ENCODE measurements at places on chromosomes 2 and 18. TPM values are rescaled to one million over a fixed set of nuclear protein-coding genes. Genes with fewer than 3 reads are reported as not detected.

GRHL1 gene
- 1.2 TPM for total RNA-seq

ASXL3 gene
- not detected for total RNA-seq

DNA sequence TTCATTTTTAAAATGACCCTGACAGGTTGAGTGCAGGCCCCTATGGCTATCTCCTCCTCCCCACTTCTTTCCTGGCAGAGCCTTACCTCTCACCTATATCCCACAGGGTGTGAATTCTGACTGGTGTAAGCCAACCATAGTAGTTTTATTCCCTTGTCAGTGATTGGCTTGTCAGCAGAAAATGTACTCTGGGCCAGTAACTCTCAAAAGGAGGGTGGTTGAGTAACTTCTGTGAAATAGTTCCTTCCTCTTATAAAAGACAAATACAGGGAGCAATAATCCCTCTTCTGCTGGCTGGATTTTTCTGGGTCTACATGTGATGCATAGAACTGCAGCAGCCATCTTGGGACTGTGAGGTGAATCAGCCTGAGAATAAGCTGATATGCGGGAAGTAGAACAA lies 83.4 kb downstream of the RAPH1 start:
- DNase-seq, result no peak

DNA sequence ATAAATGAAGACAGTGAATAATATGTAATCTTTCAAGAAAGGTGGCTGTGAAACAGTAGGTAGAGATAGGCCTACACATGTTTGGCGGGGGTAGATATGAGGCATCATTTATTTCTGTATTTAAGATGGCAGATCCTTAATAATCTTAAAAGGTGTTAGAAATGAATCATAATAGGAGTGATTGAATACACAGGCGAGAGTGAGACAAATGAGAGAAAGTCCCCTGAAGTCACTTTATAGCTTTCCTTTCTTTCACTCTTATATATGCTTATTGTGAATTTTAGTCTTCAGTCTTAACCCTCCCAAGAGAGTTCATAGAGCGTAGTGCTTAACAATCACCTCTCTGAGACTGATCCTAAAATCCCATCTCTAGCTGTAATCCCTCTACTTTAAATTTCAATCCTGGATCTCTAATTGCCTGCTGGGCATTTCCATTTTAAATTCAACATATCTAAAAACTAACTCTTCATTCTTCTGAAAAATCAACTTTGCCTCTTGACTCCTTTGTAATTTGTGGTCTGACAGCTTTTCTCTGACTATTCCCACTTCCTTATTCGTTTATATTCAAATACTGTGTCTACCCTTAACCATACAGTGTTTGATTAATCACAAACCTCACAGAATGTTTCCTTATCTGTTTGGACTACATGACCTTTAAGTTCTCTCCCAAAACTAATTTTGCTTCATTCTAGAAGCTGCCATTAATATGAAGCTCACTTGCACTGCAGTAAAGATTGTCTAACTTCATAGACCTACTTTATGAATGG lies 463.7 kb upstream of the FSIP2 start:
- no peak for DNase-seq

- no peak for DNase-seq
Measured at GRCh38 chr18:65409261-65409660, 341.6 kb upstream of the CDH7 start.

DNA sequence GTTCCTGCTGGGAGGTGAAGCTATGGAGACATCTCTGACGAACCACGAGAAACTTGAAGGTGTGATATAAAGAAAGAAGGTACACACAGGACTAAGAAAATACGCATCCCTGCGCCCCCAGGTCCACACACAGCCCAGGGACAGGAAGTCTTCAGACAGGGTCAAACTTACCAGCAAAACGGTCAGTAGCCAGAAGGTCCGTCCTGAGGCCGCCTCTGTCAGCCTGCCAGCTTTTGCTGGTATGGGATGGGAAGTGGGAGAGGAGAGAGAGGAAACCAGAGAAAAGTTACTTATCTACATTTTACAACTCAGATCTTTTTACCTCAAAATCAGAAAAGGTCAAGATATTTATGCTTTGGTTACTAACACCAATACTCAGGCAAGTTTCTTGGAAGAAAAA lies 47.2 kb downstream of the HDLBP start:
- DNase-seq, result no peak

DNA sequence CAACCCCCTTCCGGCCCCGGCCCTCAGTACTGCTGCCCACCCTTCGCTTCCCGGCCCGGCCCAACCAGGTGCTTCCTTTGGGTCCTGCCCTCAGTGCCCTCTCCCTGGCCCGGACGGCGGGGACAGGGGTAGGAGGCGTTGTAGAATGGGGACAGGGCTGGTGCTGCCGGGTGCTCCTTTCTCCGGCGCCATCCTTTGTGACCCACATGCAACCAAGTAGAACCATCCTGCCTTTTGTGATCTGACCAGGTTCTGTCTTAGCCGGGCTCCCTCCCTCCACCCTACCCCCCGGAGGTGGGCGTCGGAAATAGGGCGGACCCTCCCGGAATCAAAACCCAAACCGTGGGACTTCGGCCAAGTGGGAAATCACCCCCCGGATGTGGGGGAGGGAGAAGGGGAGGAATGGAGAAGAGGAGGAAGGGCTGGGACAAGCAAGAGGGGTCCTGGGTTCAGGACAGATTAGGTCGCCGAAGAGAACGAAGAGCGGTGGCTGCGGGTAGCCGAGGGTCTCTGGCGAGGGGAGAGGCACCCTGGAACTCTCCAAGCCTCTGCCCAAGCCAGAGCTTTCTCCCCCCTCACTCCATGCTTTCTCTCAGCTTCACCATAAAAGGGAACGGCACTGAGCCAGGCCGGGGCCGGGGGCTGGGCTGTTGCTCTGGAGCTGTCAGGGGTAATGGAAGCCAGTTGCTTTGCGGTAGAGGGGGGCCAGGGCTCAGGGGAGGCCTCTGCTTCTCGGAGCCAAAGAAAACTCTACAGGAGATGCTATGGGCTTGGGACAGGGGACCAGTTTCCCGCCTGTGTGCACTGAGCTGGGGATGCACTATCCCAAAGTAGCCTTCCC lies 756 bp upstream of the OST4 start:
- peak; percentile 80 for DNase-seq

DNA sequence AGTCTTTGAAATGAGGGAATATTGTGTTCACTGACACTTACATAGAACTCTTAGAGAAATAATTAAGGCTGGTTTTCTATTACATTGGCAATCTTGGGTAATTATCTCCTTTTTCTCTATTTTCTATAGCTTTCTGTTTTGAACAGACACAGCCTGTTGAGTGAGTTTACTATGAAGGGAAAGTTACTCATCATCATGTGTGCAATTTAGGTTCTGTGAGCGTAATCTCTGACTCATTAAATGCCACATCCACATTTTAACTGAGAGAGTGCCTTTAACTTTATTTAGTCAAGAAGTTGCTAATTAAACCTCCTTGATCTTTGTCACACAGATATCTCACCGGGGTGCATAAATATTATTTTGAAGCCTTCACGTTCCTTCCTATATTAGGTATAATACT lies 174.0 kb upstream of the SLC8A1 start:
- no peak for DNase-seq

DNA sequence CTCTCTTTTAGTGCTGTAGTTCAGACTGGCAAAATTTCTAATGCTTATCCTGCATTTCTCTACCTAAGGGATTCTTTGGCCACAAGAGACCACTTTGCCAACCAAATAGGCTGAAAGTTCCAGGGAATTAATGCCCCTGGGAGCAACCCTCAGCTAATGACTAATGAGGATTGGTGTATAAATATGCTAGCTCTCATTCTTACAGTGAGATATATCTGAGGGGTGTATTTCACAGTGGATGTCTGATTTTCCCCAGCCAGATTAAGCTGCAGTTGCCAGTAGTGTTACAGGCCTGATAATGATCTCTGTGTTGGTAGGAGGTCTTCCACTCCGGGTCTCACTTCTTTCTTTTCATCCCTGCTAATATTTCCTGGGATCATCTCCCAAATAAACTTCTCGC lies 90.4 kb downstream of the GULP1 start:
- DNase-seq, result no peak

GRCh38 chr2:223000872-223001796 lies 50.9 kb upstream of the KCNE4 start:
- DNase-seq, result no peak

DNA sequence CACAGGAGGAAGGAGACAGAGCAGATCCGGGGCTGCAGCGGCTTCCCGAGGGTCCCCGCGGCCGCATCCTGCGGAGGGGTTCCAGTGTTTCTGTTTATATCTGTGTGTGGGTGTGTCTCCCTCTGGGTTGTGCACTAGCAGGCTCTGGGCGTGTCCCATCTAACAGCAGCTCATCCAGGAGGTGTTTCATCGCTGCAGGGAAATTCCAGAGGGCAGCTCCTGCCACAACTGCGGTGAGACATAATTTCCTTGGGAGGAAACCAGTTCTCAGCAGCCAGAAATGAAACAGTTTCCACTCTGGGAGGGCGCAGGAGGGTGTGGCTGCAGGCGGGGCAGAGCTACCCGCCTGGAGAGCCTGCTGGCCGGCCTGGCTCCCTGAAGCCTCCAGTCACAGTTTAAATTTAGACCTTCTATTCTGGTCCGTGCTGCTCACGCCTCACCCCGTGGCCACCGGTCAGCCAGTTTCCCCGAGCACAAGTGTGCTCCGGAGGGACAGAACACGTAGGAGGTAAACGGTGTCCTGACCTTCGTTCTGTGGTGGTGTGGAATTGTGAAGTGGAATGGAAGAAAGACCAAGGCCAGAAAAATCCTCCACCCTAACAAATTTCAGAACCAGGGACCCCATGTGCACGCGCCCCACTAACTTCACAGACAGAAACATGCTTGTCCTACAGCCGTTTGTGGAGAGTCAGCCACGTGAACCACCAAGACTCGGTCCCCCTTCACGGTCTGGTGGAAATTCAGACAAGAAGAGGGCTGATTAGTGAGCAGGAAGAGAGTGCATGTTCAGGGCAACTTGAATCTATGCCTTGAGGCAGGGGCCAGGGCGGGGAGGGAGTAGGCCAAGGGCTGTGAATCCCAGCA lies 50.2 kb downstream of the TEX44 start:
- peak; percentile 92 for DNase-seq

DNA sequence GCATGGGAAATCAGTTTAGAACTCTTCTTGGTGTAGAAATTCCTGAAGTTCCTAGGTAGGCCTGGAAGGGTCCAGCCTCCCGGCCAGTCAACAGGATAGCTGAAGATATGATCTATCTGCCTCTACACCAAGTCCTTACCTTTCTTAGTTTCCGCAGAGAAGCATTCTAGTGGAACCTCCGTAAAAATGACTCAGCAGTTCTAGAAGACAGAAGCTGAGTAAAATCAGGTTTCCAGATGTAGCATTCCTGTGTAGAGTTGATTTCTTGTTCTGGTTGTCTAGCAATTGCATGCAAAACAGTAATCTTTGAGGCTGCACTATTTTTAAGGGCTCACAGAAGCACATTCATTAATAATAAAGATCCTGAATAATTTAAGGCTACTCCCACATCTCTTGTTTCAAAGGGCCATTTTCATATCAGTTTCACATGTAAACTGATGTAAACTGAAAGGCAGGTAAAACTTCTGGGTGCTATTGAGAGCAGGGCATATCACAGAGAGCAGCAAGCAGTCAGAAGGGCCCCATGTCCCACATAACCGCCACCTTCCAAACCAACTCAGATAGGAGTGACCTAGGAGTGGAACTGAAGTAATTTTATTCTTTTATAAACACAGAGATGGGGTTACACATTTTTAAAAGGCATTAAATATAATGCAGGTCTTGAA lies 3.2 kb upstream of the DYTN start:
- DNase-seq, result no peak

- DNase-seq, result no peak
Measured at GRCh38 chr2:68425503-68425902, 41.6 kb downstream of the FBXO48 start.

DNA sequence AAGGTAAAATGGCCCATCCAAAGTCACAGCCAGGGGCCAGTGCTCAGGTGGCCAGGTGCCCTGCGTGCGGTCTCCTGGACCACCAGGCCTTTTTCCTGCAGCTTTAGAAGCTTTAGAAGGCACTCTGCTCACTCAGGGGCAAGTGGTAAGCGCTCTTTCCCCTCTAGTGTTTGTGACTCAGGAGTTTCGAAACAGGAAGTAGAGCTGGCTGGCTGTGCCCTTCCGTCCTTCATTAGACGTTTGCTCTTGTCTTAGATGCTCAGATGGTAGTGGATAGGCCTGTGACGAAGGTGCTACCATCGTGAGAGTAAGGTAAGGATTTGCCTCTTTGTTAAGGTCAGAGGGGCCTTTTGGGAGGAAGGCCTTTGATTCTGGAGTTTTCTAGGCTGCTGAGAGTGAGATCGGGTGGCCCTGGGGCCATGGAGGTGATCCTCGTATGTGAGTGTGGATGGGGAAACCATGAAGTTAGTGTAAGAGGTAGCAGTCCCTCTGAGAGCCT lies at the start of gene CASP8:
TSS of gene CASP8 (plus strand) at position 235 of the 499 bp plus-strand sequence. CDS start 5,951 bp downstream, outside the sequence.
- DNase-seq, result peak; percentile 92

All from activated CD4-positive, alpha-beta T cell treated with anti-CD3 and anti-CD28 coated beads, Interleukin-2, amount 10 ng/mL, durations not matched to agents 24 days and 14 days (primary cell).